ENCODE measurements at places on chromosomes 12 and 14. TPM values are rescaled to one million over a fixed set of nuclear protein-coding genes. Genes with fewer than 3 reads are reported as not detected.

The TSPAN9 gene
- total RNA-seq = 7.3 TPM

DNA sequence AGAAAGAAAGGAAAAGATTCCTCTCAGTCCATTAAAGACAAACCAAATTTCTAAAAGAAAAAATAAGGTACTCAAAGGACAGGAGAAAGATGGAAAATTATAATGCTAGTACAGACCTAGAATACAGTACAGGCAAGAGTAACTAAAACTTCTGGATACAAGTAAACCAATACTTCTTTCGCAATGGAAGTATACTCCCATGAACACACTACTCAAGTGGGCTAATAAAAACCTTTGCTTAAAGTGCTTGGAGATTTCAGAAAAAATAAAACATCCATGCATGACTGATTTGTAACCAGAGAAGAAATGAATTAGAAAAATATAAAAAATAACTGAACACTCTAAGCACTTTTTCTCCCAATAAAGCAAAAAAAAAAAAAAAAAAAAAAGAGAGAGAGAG is 3.5 kb downstream of the ZBTB25 start:
- peaks cover 31% of the 10 kb centered on the region for H3K4me1 ChIP-seq
- H3K36me3 ChIP-seq = no peaks in the 10 kb centered on the region
- peak overlapping the region; percentile 99 for H3K27ac ChIP-seq
- H3K4me3 ChIP-seq = no peak overlapping the region
- no peaks in the 10 kb centered on the region for H3K27me3 ChIP-seq

The CCDC196 gene
- total RNA-seq = not detected

DNA sequence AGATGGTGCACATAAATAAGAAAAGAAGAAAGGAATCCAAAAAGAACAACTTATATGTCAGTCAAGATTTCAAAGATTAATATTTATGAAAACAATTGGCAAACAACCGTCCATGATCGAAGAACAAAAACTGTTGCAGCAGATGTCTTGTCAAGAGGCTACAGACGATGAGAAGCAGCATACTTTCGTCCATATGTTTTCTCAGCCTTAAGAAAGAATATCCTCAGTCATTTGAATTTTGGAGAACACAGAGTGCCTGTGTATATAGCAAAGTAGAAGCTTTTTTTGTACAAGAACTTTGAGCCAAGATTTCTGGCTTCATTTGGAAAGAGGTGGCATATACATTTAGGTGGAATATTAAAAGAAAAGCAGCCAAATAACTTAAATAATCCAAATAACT is 297.2 kb downstream of the ITPR2 start:
- H3K27ac ChIP-seq = no peak overlapping the region

Data from transverse colon (tissue), 4 donors.